ENCODE measurements at places on chromosomes 1 and 21.

- no peak for DNase-seq
Measured at GRCh38 chr21:18253221-18253620, 8.6 kb downstream of the CHODL start.

GRCh38 chr1:211009944-211010343 lies 124.0 kb downstream of the KCNH1 start:
- DNase-seq, result no peak

GRCh38 chr1:181259026-181259745 lies 170.7 kb downstream of the IER5 start:
- no peak for DNase-seq

DNA sequence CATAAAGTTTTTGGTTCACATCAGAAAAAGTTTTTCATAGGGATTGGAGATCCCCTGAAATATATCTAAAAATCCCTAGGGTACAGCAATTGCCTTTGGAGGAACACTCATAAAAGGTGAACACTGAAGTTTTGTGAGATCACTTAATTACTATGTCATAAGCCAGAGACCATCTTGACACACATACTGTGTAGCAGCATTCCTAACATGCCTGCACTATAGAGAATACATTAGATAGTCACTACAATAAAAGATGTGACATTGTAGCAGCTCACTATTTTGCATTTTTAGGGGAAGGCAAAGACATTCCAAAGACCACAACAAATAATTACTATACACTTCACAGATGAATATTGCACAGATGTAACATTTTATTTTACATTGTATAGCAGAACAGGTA lies 779.9 kb downstream of the KCNT2 start:
- DNase-seq, result no peak

GRCh38 chr1:85121744-85122143 lies 73.4 kb upstream of the MCOLN3 start:
- no peak for DNase-seq

- DNase-seq, result no peak
Measured at GRCh38 chr21:38341546-38342012, 84.8 kb downstream of the KCNJ15 start.

GRCh38 chr1:112718691-112719418 lies 3.7 kb upstream of the PPM1J start:
- peak; percentile 73 for DNase-seq

Data from activated CD4-positive, alpha-beta T cell treated with anti-CD3 and anti-CD28 coated beads, Interleukin-2, amount 50 U/mL, for 16 hours (primary cell).